ENCODE measurements at places on chromosomes 16 and 17.

GRCh38 chr16:2038382-2039231 is 9.0 kb downstream of the NTHL1 start:
- no peak for DNase-seq

DNA sequence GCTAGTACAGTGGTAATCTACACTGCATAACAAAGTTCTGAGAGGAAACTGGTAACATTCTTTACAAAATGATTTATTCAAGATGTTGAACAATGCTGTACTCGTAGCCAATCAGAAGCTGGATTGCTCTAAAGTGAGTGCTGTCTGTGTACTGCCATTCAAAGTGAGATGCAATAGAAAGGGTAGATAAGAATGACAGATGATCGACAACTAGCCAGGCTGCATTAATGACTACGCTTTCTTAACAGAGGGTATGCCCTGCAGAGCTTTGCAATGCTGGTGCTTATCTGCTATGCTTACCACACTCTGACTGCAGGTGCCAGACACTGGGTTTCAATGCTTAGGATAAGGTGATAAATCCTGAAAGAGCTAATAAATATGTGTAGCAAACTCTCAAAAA is 46.1 kb upstream of the SLC25A19 start:
- DNase-seq, result no peak

DNA sequence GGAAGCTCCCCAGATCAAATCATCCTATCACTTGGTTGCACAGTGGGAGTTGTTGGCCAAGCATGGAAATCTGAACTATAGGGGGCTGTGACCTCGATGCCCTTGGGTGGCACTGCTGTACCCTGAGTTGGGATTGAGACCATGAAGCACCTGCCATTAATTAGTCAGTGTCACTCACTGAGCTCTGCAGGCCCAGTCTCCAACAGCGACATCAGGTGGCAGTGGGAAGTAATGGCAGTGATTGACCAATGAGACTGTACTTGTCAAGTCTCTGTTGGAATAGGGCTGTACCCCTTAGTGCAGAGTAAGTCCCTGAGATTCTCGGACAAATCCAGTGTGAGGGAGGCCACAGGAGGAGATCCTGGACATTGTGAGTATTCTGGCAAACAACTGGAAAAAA is 118.0 kb upstream of the RPL38 start:
- DNase-seq, result no peak

DNA sequence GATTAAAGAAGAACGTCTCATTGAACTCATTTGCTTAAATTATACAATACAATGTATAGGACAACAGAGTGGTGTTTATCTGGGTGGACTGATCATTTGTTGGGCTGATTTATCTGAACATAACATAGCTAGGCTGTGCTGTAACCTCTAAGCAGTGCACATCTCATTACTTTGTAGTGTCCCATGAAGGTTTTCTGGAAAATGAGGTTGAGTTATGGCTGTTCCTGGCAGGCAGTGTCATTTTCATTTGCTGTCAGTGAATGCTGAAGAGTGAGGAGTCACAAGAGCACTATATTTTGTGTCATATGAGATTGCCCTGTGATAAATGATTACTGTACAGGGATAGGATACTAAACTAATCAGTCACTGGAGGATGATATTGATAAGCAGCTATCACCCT is 340.2 kb downstream of the HS3ST3B1 start:
- DNase-seq, result no peak

- peak; percentile 35 for DNase-seq
Measured at GRCh38 chr17:62703776-62704380, 76.4 kb downstream of the MRC2 start.

- DNase-seq, result no peak
Measured at GRCh38 chr16:86669937-86670749, 91.8 kb downstream of the FOXL1 start.

DNA sequence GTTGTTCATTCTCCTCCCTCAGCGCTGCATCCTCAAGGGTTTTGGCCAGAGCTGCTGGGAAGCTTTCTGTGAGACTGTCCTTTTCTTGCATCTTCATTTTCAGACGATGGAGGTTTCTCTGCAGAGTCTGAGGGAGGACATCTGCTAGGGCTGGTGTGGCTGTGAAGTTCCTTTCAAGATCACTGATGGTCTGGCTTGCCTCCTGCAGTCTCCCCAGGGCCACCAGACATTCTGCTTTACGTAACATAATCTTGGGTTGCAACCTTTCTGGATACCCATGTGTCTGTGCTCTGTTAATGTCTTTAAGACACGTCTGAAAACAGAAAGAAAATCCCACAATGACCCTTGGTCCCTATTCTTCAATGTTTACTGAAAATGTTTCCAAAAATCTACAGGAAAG is 29.0 kb downstream of the SMYD4 start:
- DNase-seq, result no peak

DNA sequence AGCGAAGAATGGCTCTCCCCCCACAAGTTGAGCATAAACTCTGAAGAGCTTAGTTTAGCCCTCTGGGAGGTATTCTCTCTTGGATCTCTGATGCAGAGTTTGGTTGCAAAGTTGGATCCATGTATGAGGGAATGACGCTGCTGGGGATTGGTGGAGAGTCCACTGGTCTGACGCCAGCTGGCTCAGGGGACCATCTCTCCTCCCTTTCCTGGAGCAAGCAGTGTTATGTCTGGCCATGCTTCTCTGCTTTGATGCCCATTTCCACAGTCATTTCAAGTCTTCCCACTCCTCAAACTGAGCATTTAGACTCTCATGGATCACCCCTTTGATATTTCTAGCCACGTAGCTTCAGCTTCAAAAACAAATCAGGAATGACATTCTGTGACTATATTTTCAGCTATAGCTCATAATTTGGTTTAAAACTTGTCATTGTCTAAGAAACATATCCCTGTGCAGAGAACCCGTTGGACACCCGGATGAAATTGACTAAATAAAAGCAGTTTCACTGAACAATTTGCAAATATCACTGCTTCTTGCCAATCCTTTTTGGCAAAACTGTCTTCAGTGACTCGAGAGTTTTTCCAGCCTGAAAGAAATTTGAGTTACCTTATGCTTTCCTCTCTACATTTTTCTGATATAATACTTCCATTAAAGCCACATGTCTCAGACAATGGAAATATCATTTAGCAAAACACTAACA is 193.4 kb upstream of the CDH11 start:
- DNase-seq, result no peak

- DNase-seq, result no peak
Measured at GRCh38 chr17:73184136-73184993, 8.5 kb upstream of the COG1 start.

- DNase-seq, result no peak
Measured at GRCh38 chr16:23504076-23504452, 6.2 kb downstream of the GGA2 start.

DNA sequence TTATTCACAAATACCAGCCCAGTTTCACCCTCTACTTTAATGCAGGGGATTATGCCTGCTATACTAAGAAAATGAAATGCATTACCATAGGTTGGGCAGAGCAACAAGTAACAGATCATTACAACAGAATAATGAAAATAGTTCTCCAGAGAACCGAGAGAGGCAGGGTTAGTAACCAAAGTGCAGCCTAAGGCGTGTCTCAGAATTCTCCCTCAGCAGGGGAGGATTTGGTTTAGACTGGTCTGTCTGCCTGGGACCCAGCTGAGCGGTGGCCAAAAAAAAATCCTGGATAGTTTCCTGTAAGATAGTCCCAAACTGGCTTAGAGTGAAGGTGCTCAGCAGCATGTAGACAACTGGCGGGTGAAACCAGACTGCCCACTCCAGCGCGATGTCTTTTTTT is 30.8 kb upstream of the ADCY7 start:
- no peak for DNase-seq

DNA sequence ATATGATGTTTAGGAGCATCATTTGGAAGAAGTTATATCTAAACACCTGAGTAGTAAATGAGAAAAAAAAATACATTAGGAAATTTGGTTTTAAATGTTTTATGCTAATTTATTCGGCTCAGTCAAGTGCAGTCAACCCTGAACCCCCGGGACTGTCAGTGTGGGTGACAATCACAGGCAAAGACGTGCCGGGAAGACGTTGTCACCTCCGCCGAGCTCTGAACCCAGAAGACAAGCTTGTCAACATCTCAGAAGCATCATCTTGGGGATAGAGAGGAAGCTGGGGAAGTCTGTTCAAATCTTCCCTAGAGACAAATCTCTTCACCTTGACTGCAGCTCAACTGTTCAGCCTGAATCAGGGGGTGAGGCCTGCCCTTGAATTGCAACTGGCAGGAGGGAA is 159.7 kb downstream of the RBFOX3 start:
- no peak for DNase-seq

- DNase-seq, result no peak
Measured at GRCh38 chr17:38783227-38783626, 16.1 kb downstream of the PIP4K2B start.

GRCh38 chr16:64974381-64974780 is 147.5 kb downstream of the CDH11 start:
- DNase-seq, result no peak

GRCh38 chr17:52674686-52675085 is 516.2 kb upstream of the CA10 start:
- no peak for DNase-seq

- DNase-seq, result no peak
Measured at GRCh38 chr17:48375356-48375755, 54.7 kb downstream of the SKAP1 start.

All from stimulated activated CD8-positive, alpha-beta memory T cell treated with anti-CD3 and anti-CD28 coated beads, Interleukin-7, amount 100 ng/mL, for 48 hours (primary cell).